CD8-positive, alpha-beta memory T cell (primary cell): ENCODE measurements at places on chromosomes 1 and 21.

DNA sequence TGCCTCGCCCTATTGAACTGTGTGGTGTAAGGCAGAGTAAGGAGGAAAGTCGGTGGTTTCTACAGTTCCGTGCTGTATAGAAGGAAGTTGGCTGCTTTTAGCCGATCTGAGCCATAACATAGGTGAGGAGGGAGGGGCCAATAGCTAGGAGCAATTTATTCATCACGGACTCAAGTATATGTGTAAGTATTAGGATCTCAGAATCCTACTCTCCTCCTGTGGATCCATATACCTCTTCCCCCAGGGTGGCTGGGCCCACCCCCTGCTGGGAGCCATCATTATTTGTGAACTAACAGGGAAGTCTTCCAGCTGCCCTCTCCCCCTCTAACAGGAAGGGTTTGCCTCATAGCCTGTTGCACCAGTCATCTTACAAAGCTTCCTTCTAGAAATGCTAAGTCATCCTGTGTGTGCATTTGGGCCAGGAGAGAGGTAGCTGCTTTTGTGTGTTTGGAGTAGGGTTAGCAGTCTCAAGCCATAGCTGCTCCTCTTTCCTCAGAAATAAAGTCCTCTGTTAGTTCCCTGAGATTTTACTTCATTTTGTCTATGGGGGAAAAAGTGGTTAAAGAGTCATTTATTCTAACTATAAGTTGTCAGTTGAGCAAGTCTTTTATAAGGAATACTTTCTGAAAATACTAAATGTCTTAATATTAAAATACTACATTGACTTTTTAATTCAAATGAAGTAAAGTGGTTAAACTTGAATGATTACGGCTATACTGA, 14.9 kb upstream of the CENPS start:
- peaks cover 34% of the 10 kb centered on the region for H3K36me3 ChIP-seq
- H3K4me1 ChIP-seq, result no peaks in the 10 kb centered on the region
- DNase-seq, result no peak
- H3K27me3 ChIP-seq, result no peaks in the 10 kb centered on the region
- H3K27ac ChIP-seq, result peak overlapping the region; percentile 72

DNA sequence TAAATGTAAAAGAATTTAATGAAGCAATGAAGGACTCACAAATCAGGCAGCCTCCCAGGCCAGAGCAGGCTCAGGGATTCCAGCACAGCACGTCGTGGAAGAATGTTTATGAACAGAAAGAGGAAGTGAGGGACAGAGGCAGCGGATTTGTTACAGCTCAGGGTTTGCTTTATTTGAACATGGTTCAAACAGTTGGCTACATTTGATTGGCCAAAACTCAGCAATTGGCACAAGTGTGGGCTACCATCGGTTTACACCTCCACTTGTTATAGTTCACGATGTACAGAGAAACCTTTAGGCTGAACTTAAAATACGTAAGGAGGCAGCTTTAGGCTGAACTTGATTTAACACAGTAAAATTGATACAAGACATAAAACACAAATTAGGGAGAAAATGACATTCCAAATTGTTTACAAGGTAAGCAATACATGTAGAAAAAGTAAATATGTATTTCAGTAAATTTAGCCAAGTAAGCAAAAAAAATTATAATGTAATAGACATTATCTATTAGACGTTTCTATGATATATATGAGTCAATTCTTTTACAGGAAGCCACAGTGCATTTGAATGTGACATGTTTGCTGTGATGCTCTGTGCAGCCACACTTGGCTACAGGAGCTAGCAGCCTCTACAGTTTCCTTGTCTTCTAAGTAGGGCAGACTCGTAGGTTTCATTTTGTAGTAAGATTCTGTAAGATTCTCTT, 126.5 kb downstream of the ADSS2 start:
- H3K4me1 ChIP-seq, result peaks cover 35% of the 10 kb centered on the region
- H3K36me3 ChIP-seq, result no peaks in the 10 kb centered on the region
- peak overlapping the region; percentile 58 for H3K27ac ChIP-seq
- H3K27me3 ChIP-seq, result no peaks in the 10 kb centered on the region

- H3K36me3 ChIP-seq, result no peaks in the 10 kb centered on the region
- no peak overlapping the region for H3K4me3 ChIP-seq
- H3K27me3 ChIP-seq, result no peaks in the 10 kb centered on the region
- no peak for DNase-seq
- H3K27ac ChIP-seq, result no peak overlapping the region
- peaks cover 15% of the 10 kb centered on the region for H3K4me1 ChIP-seq
Measured at GRCh38 chr21:43781846-43782245, 5.7 kb upstream of the CSTB start.

DNA sequence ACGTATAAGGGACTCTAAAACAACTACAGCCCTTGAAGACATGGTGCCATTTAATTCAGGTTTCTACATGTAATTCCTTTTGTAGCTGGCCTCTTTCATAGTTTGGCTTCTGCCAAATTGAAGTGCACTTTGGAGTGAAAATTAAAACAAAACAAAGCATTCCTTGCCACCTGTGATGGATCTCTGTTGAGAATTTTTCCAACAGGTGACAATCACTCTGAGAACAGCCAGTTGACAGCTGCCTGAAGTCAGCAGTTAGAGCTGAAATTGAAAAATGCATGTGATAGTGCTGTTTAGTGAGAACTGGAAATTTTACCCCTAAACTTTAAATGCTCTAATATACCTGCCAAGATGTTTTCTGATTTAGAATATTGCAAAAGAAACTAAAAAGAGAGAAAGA, 134.5 kb downstream of the SNX7 start:
- DNase-seq, result no peak
- no peak overlapping the region for H3K27ac ChIP-seq
- no peaks in the 10 kb centered on the region for H3K36me3 ChIP-seq
- H3K4me3 ChIP-seq, result no peak overlapping the region
- H3K27me3 ChIP-seq, result no peaks in the 10 kb centered on the region
- H3K4me1 ChIP-seq, result peaks cover 20% of the 10 kb centered on the region
